ENCODE measurements at places on chromosomes 5 and 9.

DNA sequence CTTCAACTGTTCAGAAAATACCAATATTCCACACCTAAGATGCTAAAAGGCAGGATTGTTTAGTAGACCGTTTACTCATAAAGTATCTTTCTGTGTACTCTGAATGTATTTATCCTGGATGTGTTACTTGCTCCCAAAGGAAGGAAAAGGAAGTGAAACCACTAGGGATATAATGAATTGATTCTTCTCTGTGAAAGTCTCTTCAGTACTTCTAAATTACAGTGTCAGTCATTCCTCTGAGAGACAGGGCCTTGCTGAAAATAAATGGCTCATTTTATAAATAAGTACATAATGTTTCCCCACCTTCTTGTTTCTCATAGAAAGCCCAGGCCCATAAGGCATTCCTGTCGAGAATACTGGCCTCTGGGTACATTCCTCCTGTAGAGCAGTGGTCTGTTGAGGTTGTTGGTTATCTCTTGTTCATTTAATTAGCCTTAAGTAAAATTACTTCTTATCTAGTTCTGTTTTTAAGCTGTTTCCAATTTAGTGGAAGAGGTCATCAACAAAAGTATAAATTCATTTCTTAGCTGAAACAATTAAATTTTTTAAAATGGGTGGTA lies 1.6 kb downstream of the HAPLN1 start:
- no peaks in the 10 kb centered on the region for H3K36me3 ChIP-seq
- H3K4me3 ChIP-seq: no peak overlapping the region
- DNase-seq: no peak
- peaks cover 36% of the 10 kb centered on the region for H3K27me3 ChIP-seq
- peaks cover 13% of the 10 kb centered on the region for H3K4me1 ChIP-seq

DNA sequence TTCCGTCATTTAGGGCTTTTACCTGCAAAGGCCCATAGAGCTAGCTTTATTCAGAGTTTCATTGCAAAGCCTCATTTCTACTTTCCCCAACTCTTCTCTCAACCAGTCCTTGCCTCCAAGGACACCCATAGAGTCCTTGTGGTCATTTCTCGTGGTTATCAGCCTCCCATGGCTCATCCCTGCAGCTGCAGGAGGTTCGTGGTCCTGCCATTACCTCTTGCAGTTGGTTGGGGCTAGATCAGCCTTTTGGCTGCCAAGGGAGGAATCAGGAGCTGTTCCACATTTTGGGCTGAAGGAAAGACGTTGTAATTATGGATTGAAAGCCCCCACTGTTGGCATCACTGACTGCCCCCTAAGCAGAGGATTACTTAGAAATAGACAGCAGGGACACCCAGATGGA lies 231.0 kb downstream of the MAN2A1 start:
- H3K36me3 ChIP-seq: no peaks in the 10 kb centered on the region
- DNase-seq: no peak
- H3K4me1 ChIP-seq: no peaks in the 10 kb centered on the region
- no peak overlapping the region for H3K4me3 ChIP-seq
- H3K27me3 ChIP-seq: peaks cover 2% of the 10 kb centered on the region

- H3K27ac ChIP-seq: no peak overlapping the region
- H3K36me3 ChIP-seq: no peaks in the 10 kb centered on the region
- H3K27me3 ChIP-seq: no peaks in the 10 kb centered on the region
- no peaks in the 10 kb centered on the region for H3K4me1 ChIP-seq
- H3K4me3 ChIP-seq: no peak overlapping the region
Measured at GRCh38 chr5:115377468-115378217, 81.2 kb upstream of the CCDC112 start.

GRCh38 chr9:95724253-95724991 lies 151.1 kb upstream of the ERCC6L2 start:
- no peak for DNase-seq
- H3K4me1 ChIP-seq: peaks cover 13% of the 10 kb centered on the region
- peak overlapping the region; percentile 50 for H3K27ac ChIP-seq
- no peaks in the 10 kb centered on the region for H3K27me3 ChIP-seq

DNA sequence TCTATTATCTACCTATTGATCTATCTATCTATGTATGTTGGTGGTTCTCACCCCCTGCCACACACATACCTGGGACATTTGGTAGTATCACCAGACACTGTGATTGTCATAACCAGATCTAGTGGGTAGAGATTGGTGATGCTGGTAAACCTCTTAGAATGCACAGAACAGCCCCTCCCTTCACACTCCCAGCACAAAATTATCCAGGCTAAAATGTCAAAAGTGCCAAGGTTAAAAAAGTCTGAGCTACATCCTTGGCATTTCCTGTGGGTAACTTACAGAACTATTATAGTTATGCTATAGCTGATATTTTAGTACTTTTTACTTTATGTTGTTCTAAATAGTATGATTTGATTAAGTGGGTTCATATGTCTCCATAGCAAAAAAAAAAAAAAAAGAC lies 151.0 kb downstream of the FER start:
- no peaks in the 10 kb centered on the region for H3K27me3 ChIP-seq
- no peak for DNase-seq
- H3K4me3 ChIP-seq: no peak overlapping the region
- H3K36me3 ChIP-seq: peaks cover 13% of the 10 kb centered on the region

DNA sequence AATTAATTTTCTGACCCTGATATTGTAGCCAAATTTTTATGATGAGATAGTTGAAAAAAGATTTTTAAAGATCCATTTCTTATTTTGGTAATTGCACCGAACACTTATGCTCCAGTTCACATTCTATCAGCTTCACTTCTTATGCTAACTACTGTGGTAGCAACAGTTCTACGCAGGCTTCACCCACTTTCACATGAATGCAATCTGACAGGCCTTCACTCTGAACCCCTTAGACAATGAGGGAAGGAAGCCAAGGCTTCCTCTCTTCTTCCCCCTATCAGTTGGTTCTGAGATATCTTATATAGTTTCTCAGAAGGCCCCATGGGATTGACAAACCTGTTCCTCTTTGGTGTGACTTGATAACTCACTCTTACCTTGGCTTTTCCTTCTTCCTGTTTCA lies 185.8 kb downstream of the CETN3 start:
- peaks cover 10% of the 10 kb centered on the region for H3K27me3 ChIP-seq
- no peak for DNase-seq
- H3K27ac ChIP-seq: no peak overlapping the region
- H3K4me3 ChIP-seq: no peak overlapping the region
- no peaks in the 10 kb centered on the region for H3K4me1 ChIP-seq

GRCh38 chr5:893137-893506 lies 438 bp downstream of the TRIP13 start:
- H3K27ac ChIP-seq: no peak overlapping the region
- no peak for DNase-seq
- H3K27me3 ChIP-seq: no peaks in the 10 kb centered on the region
- H3K36me3 ChIP-seq: peaks cover 32% of the 10 kb centered on the region
- peak overlapping the region; percentile 64 for H3K4me3 ChIP-seq
- H3K4me1 ChIP-seq: peaks cover 15% of the 10 kb centered on the region

DNA sequence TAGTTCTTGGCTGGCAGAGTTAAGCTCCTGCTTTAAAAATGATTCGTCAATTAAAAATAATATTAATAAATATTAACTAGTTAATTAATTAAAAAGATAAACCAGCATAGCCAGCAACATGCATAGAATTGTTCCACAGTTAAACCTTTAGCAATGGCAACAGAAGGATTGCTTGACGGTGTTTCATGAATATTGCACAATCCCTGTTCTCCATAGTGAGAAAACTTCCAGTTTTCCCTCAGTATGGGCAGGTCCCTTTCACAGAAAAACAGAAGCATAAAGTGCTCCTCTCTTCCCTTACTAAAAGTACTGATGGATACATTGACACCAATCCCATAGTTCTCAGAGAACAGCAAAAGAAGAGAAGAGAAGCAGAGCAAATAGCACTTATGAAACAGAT lies 71.4 kb upstream of the CAST start:
- H3K4me3 ChIP-seq: no peak overlapping the region
- peaks cover 12% of the 10 kb centered on the region for H3K27me3 ChIP-seq
- no peaks in the 10 kb centered on the region for H3K36me3 ChIP-seq
- H3K27ac ChIP-seq: no peak overlapping the region
- DNase-seq: no peak

- H3K27ac ChIP-seq: no peak overlapping the region
- H3K27me3 ChIP-seq: no peaks in the 10 kb centered on the region
- peaks cover 42% of the 10 kb centered on the region for H3K36me3 ChIP-seq
- H3K4me3 ChIP-seq: no peak overlapping the region
Measured at GRCh38 chr9:136516191-136516654, 29.6 kb downstream of the NOTCH1 start.

DNA sequence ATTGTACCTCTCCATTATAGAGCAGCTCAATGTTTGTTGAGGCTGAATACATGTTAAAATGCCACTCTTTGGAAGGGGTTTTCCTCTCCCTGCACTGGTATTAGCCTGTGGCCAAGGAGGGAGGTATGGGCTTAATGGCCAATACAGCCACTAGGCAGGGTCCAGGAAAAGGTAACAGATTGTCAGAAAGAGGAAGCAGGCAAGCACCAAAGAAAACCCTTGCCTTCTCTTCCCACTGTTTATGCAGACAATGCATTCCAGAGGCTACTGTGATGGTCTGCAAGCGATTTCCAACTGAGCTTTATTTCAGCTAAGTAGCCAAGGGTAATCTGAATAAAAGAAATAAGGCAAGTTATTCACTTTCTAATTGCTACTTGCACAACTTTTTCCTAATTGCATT lies 95.3 kb upstream of the SLC27A6 start:
- H3K27me3 ChIP-seq: no peaks in the 10 kb centered on the region
- no peaks in the 10 kb centered on the region for H3K4me1 ChIP-seq
- no peak overlapping the region for H3K4me3 ChIP-seq
- no peak for DNase-seq

- no peaks in the 10 kb centered on the region for H3K27me3 ChIP-seq
- no peak overlapping the region for H3K27ac ChIP-seq
- no peak overlapping the region for H3K4me3 ChIP-seq
- no peaks in the 10 kb centered on the region for H3K36me3 ChIP-seq
- peaks cover 50% of the 10 kb centered on the region for H3K4me1 ChIP-seq
Measured at GRCh38 chr5:78754655-78755054, 106.1 kb upstream of the LHFPL2 start.

- H3K27ac ChIP-seq: no peak overlapping the region
- H3K4me3 ChIP-seq: no peak overlapping the region
- H3K27me3 ChIP-seq: no peaks in the 10 kb centered on the region
- DNase-seq: no peak
Measured at GRCh38 chr9:79661886-79662536, 90.2 kb downstream of the TLE4 start.

- no peak overlapping the region for H3K4me3 ChIP-seq
- DNase-seq: no peak
- no peaks in the 10 kb centered on the region for H3K4me1 ChIP-seq
- H3K36me3 ChIP-seq: no peaks in the 10 kb centered on the region
Measured at GRCh38 chr9:86846656-86847055, 100.7 kb downstream of the GAS1 start.

DNA sequence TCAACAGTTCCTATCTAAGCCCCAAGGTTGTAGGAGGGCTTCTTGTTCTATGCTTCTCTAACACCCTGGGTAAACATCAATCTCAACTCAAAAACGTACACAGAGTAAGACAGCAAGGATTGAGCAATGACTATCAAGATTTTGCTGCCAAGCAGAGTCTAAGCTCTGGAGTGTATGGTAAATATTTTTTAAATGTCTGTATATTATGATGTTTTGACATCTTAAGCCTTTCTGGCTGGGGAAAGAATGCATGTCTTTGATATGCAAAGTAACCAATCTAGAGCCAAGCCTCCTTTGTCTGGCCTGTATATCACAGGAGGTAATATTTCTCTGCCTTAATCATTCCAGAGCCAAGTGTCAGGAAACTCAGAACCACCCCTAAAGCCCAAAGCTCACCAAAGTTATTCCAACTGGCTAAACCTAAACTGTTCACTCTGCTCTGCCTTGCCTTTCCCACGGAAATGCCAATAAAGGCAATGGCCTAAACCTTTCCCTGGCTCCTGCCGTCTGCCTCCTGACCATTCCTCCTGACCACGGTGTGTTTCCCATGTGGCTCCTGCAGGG lies 45.2 kb downstream of the YIPF5 start:
- H3K36me3 ChIP-seq: no peaks in the 10 kb centered on the region
- no peaks in the 10 kb centered on the region for H3K4me1 ChIP-seq
- no peak overlapping the region for H3K4me3 ChIP-seq

DNA sequence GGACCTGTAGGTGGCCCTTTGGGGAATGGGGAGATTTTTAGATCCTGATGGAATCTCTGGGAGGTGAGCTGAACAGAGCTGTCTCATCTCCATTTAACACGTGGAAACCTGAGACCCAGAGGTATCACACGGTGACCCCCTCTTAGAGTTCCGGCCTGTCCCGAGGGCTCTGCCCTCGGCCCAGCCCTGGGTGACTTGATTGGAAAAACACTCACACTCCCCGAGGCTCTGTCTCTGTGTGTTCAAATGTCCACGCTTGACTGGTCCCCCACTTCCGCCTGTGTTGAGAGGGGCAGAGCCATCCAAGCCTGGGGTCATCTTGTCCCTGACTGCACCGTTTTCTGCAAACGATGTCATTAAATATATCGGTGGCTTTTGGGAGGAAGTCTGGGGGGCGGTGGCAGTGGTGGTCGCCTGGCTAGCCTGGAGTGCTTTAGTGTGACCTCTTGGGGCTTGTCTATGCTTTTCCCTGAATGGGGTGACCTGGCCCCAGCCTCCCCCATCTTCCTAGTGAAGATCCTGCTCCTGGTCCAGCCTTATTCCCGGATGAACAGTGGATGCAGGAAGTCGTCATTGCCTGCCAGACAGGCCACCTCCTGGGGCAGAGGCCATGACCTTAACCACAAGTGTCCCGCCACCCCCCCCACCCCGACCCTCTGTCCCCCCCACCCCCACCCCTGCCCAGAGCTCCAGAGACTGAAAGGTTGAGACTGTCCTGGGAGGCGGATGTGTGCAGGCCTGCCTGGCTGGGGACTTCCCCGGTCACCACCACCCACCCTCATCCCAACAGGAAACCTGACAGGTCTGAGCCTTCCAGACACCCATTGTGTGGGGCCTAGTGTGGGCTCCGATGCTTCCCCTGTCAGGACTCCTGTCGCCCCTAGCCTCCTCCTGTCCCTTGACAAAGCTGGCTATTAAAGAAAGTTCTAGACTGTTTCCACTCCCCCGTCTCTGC lies 5.3 kb upstream of the DAB2IP start:
- H3K36me3 ChIP-seq: no peaks in the 10 kb centered on the region
- DNase-seq: no peak
- H3K4me1 ChIP-seq: peaks cover 19% of the 10 kb centered on the region
- peaks cover 31% of the 10 kb centered on the region for H3K27me3 ChIP-seq
- no peak overlapping the region for H3K4me3 ChIP-seq

GRCh38 chr9:89278997-89279739 lies 31.8 kb upstream of the CKS2 start:
- H3K36me3 ChIP-seq: peaks cover 4% of the 10 kb centered on the region
- no peak overlapping the region for H3K4me3 ChIP-seq
- DNase-seq: no peak
- peaks cover 2% of the 10 kb centered on the region for H3K4me1 ChIP-seq
- no peak overlapping the region for H3K27ac ChIP-seq
- no peaks in the 10 kb centered on the region for H3K27me3 ChIP-seq

DNA sequence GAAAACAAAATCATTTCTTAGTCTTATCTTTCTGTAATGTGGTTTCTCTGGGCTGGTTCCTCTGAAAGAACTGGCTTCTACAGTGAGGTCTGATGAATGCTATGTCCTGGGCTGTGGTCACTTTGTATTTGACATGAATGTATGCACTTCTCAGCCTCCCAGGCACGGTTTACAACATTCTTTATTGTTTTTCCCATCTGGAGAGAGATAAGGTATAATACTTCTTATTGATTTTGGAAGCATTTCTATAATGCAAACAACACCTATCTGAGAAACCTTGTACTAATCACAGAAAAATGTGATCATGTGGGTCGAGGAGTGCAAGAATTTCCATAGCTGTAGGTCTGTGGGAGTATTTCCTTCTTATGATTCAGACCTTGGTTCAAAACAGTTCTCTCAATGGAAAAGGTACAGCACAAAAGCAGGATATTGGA lies 46.9 kb downstream of the ACTBL2 start:
- no peak overlapping the region for H3K27ac ChIP-seq
- no peak overlapping the region for H3K4me3 ChIP-seq
- H3K4me1 ChIP-seq: peaks cover 2% of the 10 kb centered on the region

Data from activated B cell treated with CpG ODN at 0.5 μM for 24 hours (primary cell).